ENCODE measurements at places on chromosomes 12 and 14.

DNA sequence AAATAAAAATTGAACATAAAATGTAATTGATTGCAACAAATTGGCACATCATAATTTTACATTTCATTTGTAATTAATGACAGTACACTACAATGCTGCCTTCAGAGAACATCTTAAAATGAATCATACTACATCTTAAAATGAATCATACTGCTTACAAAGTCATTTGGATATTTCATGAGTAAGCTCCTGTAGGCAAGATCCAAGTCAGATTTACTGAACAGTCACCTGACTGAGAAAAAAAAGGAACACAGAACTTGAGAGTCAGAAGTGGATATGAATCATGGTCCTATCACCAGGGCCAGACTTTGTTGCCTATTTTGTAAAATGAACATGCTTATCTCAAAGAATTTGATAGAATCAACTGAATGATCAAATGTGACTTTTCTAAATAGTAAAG, 32.7 kb upstream of the FBLN5 start:
- peak; percentile 78 for DNase-seq

GRCh38 chr12:78192979-78193378, 362.3 kb downstream of the NAV3 start:
- no peak for DNase-seq

DNA sequence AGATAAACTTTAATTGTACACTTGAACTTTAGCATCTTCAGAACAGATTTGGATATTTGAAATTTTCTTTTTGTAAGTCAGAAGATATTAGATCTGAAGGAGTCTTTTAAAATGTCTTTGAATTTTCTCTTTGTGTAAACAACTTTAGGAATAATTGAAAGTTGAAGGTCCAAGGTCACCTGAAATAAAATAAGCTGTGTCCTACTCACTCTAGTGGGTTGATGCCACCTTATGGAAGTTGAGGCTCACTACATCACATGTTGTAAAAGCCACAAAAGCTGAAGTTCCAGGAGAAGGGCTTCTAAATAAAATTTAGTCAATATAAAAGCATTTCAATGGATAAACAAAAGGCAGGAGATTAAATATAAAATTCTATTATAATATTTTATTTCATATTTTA, 122.0 kb upstream of the ATXN7L3B start:
- no peak for DNase-seq

DNA sequence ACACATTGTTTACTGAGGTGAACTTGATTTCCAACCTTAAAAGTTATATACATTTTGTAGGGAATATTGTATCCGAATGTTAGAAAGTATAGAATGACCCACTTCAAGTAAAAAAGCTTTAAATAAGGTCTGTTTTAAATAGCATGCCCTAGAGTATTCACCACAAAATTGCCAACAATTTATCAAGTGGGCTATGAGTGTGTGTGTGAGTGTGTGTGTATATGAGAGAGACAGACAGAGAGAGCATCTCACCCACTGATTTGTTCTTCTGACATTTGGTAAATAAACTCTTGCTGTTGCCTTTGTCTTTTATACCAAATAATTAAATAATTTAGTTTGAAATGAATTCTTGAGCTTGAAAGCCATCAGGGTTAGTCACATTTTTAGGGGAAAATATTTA, 29.8 kb upstream of the RAP1B start:
- DNase-seq, result no peak

DNA sequence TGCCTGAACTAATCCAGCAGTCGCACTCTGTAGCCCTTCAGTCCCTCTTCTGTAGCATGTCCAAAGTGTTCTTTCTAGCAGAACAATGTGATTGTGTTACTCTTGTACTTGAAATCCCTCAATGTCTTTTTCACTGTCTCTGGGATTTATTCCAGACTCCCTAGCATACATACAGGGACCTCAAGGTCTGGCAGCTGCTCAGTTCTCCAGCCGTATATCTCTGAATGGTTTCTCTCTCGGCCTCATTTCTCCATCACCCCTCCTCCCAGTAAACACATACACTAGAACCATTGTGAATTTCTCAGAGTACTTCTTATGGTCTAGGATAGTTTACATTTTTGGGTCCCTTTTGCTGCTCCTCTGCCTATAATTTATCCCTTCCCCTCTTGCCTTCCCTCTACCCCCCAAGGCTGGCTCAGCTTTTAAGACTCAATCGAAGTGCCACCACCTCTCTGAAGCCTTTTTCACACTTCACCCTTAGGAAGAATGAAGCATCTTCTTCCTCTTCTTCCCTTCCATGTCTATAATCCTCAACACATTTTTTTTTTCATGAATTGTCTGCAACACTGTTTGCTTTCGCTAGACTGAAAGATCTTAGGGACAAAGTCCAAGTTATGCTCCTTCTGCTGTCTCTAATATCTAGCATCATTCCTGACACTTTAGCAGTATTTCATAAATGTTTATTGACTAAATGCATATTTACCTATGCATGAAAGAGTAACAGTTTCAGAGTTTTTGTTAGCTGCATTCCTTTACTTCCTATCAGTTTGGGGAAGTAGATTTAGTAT, 446.1 kb downstream of the ZFP36L1 start:
- DNase-seq, result no peak

DNA sequence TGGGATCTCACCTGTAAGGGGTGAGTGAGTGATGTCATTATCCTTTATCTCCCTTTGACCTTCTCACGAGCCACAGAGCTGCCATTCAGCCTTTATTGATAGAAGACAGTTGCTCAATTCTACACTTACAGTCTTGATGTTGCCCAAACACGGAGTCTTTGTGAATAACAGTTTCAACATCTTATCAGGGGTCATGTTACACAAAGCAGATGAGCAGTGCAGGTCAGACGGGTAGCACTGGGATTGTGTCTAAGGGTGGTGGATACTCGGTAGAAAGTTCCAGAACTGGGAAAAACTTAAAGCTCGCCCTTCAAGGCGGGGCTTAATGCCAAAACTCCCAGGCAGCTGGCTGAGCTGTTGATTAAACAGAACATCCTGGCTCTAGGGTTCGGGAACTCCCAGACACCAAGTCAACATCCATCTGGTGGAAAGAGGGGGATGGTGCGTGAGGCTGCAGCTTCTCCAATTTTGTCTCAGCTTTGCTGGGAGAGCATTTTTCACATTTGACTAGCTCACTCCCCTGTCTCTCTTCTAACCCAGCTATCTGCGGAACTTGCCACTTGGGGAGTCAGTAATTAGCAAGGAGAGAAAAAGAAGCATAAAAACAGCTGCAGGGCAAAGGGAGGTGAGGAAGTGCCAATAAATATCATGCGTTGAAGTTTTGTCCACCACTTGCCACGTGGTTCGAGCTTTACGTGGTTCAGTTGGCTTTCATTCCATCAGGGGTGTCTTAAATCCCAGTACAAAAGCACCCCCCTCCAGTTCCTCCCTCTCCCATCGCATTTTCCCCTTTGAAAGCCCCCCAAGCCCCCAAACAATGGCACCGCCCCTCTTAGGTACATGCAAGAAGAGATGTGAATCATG, 31.0 kb downstream of the FOXN4 start:
- DNase-seq, result no peak

DNA sequence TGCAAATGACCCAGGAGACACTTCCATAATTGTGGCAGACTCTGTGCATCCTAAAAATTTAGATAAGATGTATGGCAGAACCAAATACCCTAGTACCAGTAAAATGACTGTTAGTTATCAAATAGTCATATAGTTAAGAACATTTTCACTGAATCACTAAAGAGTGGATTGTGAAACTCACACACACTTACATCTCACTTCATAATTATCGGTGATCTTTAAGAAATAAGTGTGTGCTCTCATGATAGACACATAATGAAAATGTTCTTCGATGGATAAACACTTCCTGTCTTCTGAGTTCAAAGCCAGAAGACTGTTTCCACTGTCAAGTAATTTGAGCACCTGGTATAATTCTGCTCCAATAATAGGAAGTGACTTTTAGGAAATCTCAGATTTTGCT, 19.1 kb upstream of the KLRB1 start:
- DNase-seq, result no peak

GRCh38 chr14:68513137-68513536, 279.7 kb downstream of the ZFP36L1 start:
- no peak for DNase-seq

- DNase-seq, result no peak
These were observed 456.7 kb downstream of the AEBP2 start for GRCh38 chr12:19896041-19896440.

GRCh38 chr12:2390850-2391390, 338.1 kb downstream of the CACNA1C start:
- no peak for DNase-seq

DNA sequence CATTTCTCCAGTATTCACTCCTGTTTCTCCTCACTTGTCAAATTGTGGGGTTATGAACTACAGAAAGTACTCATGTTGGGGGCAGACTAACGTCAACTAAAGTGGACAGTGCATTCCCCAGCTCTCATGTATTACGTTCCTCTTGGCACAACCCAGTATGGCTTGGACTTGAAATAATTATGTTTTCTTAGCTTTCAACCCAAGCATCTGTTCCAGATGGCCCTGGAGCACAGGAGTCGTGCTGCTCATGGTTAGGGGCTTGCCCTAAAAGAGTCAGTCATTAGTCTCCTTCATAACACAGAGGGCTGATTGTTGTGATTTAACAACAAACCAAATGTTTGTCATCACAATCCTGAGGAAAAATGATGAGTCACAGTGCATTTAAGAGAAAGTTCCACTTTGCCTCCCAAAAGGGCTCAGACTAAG, 154.4 kb downstream of the RPAP3 start:
- peak; percentile 17 for DNase-seq

- DNase-seq, result no peak
These were observed 3.5 kb downstream of the MYF6 start for GRCh38 chr12:80710727-80711449.

GRCh38 chr14:70692210-70692609, 50.5 kb downstream of the TTC9 start:
- no peak for DNase-seq

GRCh38 chr14:35375558-35376025, 29.0 kb downstream of the NFKBIA start:
- DNase-seq, result peak; percentile 70

- DNase-seq, result no peak
These were observed 36.3 kb downstream of the STK38L start for GRCh38 chr12:27280412-27280811.

GRCh38 chr12:96981911-96982310, 74.9 kb downstream of the NEDD1 start:
- DNase-seq, result no peak

- no peak for DNase-seq
These were observed 175.0 kb upstream of the SYT10 start for GRCh38 chr12:33614630-33615029.

- no peak for DNase-seq
These were observed at the start of gene INHBC for GRCh38 chr12:57434517-57435223. Gene INHBC (plus strand): TSS chr12:57434784. CDS start chr12:57434887, 103 bp downstream.

DNA sequence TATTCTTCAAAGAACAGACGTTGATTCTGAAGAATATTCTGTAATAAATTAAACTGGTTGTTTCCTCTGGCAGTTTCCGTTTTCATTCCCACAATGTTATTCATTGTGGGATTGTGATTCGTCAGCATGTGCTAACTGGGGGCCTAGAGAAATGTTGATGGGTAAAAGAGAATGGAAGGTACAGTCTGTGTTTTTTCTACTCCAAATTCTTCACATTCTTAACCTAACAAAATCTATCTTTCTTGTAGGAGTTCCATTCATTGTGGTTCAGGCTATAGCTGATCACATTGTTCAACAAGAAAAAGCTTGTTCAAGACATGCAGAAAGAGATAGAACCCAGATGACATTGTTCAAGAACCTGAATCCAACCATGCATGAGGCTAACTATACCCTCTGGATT, 5.9 kb downstream of the CD163 start:
- DNase-seq, result no peak
